ENCODE measurements at places on chromosomes 6 and 20.

DNA sequence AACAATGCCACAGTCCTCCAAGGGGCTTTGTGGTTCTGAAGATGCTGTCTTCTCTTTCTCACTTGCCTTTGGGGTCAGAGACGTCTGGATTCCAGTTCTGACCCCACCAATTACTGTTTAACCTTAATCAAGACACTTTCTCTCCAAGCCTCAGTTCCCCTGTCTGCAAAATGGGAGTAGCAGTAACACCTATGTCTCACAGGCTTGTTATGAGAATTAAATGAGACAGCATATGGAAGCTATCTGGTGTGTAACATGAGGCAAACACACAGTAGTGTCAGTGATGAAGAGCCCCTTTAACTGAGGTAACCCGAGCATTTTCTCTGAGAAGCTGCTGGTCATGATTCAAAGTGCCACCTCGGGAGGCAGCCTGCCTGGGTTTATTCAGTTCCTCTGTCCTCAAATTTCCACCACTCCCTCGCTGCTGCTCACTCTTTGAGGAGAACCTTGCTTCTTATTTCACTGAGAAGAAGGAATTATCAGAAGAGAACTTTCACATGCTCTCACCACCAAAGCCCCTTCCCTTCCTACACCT is 11.7 kb downstream of the PPIL1 start:
- DNase-seq: no peak

DNA sequence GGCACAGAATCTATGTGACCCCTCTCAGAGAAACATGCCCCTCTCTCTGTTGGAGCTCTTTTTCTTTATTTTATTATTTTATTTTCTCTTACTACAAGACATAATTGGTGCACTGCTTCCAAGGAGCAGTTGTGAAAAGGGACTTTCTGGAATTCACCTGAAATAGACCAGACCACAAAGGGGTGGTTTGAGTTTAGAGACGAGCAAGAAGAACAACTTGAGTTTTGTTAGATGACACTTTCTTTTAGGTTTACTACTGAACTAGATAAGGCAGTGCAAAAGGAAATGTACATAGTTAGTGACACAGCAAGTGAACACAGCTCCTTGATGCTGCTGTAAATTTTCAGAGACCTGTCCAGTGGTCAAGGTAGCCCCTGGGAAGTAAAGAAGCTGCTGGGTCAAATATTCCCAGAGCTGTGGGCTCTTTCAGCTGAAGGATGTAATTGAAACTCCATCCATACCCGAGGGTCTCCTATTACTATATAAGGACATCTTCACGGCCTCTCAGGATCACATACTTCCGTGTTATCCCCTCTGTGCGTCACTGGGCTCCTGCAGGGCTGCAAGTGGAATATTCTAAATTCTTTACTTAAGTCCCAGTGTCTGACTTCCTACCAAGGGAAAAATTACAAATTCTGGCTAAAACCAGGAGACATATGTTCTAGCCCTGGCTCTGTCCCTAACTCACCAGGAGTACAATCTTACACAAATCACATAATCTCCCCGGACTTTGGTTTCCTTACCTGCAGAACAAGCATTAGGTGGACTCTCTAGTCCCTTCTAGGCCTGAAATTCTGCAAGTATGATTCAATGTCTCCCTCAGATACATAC is 69.1 kb upstream of the ADTRP start:
- no peak for DNase-seq

DNA sequence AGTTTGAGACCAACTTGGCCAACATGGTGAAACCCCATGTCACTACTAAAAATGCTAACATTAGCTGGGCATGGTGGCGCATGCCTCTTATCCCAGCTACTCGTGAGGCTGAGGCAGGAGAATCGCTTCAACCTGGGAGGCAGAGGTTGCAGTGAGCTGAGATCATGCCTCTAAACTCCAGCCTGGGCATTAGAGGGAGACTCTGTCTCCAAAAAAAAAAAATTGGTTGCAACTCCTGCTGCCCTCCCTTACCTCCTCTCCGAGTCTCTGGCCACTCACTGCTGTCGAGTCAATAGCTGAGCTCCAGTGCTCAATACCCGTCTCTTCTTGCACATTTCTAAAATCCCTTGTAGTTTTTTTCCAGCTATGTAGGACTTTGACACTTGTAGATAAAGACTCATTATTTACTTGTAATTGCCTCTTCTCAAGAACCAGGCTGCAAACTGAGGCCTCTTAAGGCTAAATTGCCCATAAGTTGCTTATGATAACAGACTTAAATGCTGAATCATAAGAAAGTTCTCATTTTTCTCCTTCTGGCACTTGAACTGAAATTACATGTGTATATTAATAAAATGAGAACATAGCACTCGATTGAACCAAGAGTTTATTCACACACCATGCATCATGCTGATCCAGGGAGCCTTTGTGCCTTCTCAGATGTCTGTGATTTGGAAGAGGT is 13.8 kb downstream of the HECA start:
- DNase-seq: no peak

DNA sequence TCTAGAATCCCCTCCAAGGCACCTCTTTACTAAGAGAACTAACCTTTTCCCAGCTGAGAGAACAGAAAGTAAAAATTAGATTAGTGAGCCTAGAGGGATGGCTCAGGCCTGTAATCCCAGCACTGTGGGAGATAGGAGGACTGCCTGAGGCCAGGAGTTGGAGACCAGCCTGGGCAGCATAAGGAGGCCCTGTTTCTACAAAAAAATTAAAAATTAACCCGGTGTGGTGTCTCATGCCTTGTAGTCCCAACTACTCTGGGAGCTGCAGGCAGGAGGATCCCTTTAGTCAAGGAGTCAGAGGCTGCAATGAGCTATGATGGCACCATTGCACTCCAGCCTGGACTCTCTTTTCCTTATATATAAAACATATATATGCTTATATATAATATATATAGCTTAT is 5.5 kb upstream of the OOEP start:
- no peak for DNase-seq

DNA sequence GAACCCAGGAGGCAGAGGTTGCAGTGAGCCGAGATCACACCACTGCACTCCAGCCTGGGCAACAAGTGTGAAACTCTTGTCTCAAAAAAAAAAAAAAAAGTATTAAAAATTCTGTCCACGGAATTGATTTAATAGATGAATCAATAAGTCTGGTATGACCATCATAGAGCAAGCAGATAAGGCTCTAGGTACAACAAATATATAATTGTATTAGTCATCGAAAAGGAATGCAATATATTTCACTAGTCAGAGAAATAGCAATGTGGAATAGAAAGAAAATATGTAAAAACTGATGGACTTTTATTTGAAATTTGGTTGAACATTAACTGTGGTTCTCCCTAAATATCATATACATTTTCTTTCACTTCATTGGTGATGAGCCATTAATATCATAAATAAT is 476.8 kb upstream of the AGPAT4 start:
- DNase-seq: no peak

- no peak for DNase-seq
Observed at GRCh38 chr20:16299897-16300296, 273.4 kb downstream of the KIF16B start.
